CD4-positive, alpha-beta T cell treated with Interleukin-12 subunit alpha and Interleukin-12 subunit beta, for 1 hour (primary cell): ENCODE measurements at places on chromosomes 2 and 18.

GRCh38 chr18:40570615-40571014, 1384.4 kb upstream of the PIK3C3 start:
- DNase-seq, result no peak

DNA sequence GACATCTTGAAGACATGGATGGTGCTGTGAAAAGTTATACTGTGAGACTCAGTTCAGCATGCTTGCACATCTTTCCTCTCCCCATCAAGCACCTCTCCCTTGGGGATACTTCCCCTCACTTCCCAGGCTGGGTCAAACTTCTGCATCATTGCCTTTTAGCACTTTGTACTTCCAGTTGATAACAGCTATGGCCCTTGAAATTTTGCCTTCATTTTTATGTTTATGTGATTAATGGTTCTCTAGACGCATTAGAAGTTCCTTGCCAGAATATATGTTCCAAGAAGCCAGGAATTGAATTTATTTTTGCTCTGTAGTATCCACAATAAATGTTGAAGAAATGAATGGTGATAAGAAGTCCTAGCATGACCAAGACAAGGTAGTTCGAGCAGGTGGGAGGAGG, 120.9 kb upstream of the ST6GAL2 start:
- no peak for DNase-seq

DNA sequence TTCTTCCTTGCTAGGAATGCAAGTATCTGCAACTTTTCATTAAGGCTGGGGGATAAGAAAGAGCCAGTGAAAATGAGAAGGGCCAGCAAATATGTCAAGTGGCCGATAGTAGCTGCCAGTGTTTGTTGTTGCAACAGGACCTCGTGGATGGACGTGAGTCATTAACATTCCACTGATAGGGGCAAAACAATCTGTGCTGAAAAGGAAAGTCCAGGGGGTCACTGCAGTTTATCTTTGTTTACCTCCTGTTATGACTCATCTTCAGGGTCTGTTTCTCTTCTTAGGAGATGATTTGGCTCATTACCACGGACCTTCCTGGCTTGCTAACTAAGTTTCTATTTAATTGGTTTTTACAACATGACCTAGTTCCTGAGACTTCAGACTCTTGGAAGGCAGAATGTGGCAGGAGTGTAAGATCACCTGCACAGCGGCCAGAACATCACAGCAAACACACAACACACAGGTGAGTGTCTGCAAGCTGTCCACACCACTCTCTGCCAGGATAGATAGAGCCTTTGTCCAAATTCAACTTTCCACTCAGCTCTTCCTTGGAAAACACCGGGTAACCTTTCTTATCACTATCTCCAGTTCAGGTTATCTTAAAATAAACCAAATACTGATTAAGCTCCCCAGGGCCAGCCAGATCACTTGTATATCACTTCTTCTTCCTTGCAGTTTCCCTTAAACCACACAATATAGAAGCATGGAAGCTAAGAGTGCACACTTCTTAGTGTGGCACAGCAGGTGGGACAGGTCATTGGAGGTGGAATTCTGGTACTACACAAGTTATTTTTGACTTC, 157.5 kb upstream of the LMAN1 start:
- DNase-seq, result no peak

- peak; percentile 63 for DNase-seq
Measured at GRCh38 chr2:168758970-168759820, 43.2 kb upstream of the NOSTRIN start.

GRCh38 chr2:197950006-197950405, 145.6 kb downstream of the PLCL1 start:
- no peak for DNase-seq

DNA sequence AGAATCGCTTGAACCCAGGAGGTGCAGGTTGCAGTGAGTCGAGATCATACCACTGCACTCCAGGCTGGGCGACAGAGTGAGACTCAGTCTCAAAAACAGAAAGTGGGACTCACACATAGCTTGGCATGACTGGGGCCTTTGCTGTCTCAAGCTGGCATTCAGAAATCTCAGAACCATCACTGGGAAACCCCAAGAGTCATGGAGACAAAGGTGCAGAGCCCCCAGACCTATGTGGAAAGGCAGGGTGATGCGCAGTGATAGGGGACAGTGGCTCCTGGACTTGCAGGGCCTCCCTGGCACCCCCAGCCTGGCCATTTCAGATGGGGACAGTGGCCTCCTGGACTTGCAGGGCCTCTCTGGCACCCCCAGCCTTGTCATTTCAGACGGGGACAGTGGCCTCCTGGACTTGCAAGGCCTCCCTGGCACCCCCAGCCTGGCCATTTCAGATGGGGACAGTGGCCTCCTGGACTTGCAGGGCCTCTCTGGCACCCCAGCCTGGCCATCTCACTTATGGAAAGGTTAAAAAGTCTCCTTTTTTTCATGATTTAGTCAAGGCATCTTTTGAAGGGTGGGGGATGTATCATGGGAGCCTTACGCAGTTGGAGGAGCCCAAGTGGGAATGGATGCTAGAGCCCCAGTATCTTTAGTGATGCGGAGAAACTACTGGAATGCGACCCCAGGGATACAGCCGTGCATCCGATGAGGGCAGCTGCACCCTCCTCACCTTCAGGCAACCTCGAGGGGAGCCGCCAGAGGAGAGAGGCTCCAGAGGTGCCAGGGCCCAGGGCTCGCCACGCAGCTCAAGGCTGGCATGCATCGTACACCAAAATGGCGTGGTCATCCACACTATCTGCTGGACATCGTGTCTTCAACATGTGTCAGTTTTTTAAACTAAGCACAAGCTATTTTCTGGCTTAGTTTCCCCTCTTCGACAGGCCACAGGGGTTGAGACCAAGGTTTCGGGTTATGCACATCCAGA, 30.5 kb downstream of the ZNF516 start:
- no peak for DNase-seq

- no peak for DNase-seq
Measured at GRCh38 chr18:61333271-61333745, at the start of gene CDH20. Gene CDH20 (plus strand): TSS chr18:61333430.

DNA sequence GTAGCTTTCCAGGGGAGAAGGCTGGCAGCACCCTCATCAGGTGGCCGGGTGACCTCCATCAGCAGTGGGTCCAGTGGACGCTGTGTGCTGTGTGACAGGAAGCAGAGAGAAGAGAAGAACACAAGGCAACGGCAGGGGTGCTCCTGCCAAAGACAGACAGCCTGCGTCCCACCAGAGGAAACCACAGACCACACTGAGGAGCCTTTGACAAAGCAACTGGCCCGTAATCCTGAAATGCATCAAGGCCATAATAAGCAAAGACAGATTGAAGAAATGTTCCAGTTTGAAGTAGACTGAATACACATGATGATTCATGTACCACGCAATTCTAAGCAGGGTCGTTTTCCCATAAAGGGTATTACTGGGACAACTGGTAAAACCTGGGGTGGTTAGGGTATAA, 172.4 kb downstream of the FBXO15 start:
- no peak for DNase-seq

DNA sequence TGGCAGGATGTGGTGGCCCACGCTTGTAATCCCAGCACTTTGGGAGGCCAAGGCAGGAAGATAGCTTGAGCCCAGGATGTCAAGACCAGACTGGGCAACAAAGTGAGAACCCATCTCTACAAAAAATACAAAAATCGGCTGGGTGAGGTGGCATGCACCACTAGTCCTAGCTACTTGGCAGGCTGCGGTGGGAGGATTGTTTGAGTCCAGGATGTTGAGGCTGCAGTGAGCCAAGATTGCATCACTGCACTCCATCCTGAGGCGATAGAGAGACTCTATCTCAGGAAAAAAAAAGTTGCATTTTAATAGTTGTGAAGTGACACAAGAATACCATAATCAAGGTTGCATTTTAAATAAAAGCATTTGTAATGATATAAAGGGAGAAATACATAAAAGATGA, 124.1 kb upstream of the SLC38A11 start:
- no peak for DNase-seq

- DNase-seq, result no peak
Measured at GRCh38 chr2:31329081-31329625, 85.4 kb downstream of the XDH start.

GRCh38 chr2:24917086-24917485, 3.0 kb downstream of the ADCY3 start:
- DNase-seq, result no peak

DNA sequence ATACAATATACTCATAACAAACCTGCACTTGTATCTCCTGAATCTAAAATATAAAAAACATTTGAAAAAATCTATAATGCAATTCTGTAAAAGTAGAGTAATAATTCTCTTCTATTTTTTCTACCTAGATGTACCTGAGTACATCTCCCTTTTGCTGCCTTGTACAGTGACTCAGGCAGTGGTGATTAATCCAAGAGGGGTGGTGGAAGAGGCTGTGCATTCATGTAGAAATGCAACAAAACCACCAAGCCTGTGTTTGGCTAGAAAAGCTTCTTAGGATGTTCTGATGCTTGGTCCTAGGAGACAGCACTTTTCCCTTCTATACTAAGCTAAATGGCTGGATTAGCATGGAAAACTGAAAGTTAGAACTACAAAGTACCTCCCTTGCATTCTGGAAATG, 245.8 kb downstream of the DPP10 start:
- DNase-seq, result no peak

DNA sequence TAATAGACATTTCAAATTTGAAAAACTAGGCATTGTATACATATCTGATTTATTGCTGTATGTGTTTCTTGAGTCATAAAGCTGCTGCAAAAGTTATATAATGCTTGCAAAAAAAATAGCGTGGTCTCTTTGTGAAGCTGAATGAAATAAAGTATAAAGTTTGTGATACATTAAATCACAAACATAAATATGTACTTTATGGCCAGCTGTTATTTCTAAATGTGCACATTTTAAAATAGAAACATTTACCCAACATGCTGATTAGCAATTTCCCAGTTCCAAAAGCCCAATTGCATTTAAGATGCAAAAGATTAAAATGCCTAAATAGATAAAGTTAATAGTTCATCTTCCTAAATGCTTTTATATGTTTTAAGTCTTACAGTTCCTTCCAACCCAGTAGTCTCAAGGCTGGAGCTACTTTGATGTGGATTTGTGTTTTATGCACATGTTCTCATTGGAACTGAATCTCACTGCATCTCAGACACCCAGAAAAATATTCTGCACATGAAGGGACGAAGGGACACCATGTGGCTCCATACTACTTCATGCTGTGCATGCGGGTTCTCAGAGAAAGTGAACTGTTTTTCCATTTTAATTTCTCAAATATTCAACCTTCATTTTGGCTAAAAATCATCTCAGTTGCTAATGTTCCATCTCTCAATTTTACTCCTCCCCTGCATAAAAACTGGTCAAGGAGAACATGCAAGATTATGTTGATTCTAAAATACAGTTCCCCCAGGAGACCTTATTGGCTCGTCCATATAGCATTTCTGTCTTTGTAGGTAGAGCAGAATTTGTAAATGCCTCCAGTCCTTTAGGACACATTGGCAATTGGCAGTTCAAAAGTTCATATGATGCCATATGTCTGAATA, 304.6 kb downstream of the MTX2 start:
- no peak for DNase-seq

DNA sequence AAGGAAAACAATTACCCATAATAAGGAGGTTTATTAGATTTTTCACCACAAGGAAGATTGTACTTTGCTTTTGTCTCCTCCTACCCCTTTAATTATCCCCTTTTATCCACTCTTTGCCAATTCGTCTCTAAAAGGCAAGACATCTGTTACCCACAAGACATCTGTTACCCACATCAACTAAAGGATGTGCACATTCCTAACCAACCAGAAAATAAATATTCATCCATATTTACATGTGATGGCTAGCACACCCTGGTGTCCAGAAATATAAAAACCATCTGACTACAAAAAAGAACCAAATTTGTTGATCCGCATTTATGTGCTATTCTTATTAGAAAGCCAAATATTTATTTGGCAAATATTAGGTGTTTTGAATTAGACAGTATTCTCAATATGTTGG, 35.7 kb downstream of the ACVR1C start:
- DNase-seq, result peak; percentile 10

DNA sequence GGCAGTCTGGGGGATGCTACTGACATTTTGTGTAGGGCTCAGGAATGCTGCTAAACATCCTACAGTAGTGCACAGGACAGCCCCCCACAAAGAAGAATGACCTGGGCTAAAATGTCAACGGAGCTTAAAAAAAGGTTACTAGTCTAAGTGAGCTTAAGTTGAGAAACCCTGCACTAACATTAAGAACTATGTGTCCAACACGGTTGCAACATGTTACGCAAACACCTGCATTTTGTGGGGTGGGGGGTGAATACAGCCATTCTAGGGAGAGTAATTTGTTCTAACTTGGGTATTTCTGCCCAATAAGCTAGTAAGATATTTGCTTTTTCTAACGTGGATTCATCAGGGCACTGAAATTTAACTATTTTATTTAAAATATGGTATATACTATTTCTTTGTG, 57.9 kb downstream of the SLC8A1 start:
- no peak for DNase-seq

DNA sequence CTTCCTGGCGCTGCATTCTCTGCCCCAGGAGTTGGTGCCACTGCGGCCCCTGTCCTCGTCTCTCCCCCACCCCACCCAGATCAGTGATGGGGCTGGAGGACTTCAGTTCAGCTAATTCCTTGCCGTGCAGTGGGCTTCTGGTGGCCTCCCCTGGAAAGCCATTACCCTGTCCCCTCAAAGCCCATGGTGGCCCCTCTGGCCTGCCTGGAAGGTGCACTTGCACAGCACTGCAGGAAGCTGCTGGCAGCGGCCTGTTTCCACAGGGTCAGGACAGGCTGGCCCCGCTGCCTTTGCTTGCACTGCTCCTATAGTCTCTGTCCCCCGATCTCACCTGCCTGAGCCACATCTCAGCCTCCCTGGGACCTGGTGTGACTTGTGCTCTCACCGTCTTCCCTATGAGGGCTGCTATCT, 105.1 kb downstream of the USP40 start:
- no peak for DNase-seq

DNA sequence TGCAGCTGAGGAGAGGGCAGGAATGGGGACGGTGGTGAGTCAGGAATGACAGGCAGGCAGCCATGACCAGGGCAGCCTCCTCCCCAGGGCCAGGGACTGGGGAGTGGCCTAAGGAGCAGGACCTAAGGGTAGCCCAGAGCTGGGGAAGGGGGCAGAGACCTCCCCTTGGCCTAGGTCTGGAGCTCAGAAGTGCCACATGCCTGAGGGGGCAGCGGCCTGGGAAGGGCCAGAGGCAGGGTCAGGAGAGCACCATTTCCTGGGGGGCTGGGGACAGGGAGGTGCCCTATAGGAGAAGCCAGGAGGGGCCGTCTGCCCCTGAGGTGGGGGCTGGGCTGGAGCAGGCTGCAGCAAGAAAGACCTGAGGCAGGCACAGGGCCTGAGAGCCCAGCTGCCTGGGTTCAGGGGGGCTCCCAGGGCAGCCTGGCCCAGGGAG, 20.9 kb downstream of the CFLAR start:
- no peak for DNase-seq

DNA sequence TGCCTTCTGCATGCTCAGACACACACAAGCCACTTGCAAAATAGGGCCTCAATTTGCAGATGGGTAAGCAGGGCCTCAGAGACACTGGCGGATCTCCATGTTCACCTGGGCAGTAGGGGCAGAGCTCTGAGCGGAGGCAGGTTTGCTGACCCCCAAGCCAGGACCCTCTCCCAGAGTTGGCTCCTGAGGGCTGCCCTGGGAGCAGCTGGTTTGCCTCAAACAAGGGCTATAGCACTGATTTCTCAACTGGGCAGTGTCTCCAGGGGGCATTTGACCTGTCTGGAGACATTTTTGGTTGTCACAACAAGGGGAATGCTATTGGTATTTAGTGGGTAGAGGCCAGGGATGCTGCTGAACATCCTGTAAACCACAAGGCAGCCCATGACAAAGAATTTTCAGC, 11.6 kb downstream of the GLI2 start:
- no peak for DNase-seq
